Nephron progenitor cell (in vitro differentiated cells): ENCODE measurements at places on chromosomes 7 and 10.

GRCh38 chr10:15405319-15405718 is 34.2 kb upstream of the FAM171A1 start:
- no peak for DNase-seq

DNA sequence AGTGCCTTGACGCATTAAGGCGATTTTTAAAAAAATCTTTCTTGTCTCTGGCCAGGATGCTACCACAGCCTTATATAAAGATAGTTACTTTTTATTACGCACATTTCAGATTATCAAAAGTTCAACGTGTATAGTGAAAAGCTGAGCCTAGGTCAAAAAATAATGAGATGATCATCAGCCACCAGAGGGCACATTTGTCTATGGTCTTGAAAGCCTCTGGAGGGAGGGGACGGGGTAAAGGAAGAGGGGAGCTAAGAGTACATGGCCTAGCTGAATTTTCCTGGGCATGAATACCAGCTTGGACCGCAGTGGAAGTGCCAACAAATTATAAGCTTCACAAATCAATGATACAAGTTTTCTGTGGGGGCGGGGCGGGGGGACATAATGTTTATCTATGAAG is 285.9 kb upstream of the SMIM30 start:
- DNase-seq = peak; percentile 15

DNA sequence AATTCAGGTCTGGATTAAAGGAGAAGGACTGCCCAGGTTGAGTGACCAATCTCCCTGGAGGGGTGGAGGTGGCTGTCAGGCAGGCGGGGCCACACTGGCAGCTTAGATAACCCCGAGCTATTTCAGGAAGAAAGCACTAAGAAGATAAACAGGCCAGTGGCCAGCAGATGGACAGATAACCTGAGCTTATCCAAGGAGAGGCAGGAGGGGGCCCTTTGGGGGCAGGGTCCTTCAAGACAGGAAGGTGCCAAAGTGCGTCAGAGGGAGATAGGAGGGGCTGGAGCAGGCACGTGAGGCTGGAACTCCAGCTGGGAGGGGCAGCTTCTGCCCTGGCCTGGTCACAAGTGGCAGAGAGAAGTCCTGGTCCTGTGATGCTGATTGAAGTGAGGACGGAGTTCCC is 29.8 kb upstream of the PODXL start:
- peak; percentile 7 for DNase-seq

DNA sequence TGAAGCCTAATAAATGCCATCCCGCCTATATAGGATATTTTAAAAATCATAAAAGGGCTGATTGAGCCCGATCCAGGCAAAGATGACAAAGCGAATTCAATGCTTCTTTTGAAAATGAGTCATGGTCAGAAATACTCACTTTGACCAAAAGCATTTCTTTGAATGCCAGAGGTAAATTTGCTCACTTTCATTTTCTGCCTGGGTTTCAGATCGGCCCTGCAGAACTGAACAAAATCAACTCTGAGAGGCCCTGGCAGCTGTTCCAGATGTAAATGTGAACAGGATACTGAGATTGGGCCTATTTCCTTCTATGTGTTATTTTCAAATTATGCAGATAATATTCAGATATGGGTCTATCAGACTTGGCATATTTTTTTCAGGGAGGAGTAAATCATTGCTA is 114.8 kb upstream of the ARID5B start:
- no peak for DNase-seq

DNA sequence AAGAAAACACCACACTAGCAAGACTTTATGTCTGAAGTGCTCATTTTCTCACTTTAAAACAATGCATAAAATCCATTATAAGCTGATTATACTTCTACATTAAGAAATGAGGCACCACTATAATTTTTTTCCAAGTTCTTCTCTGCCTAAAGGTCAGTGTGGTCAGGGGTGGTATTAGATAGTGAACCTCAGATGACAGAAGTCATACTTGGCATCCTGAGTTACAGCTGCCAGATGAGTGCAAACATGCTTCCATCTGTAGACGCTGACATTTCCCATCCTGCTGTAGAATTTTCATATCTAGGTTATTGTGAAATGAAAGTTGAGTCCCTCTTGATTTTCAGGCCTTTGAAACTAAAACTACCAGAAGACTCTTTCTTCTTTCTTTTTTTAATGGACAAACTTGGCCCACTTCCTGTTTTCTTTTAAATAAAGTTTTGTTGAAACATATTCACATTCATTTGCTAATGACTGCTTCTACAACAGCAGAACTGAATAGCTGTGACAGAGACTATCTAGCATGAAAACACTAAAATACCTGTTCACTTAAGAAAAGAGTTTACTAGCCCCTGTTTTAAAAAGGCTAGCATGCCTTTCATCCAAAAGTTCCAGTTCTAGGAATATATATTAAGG is 900.8 kb downstream of the XPNPEP1 start:
- no peak for DNase-seq

- peak; percentile 27 for DNase-seq
These were observed 192.3 kb downstream of the REEP3 start for GRCh38 chr10:63713191-63714144.

GRCh38 chr10:132319853-132320653 is 11.9 kb upstream of the LRRC27 start:
- DNase-seq = no peak

GRCh38 chr10:110304394-110304779 is 333 bp downstream of the SMNDC1 start:
- DNase-seq = peak; percentile 77
